ENCODE measurements at places on chromosomes 4 and X. TPM values are rescaled to one million over a fixed set of nuclear protein-coding genes. Genes with fewer than 3 reads are reported as not detected.

The RIBC1 gene
- 1.4 TPM for total RNA-seq

The MAML3 gene
- total RNA-seq = 0.52 TPM

The SORCS2 gene
- 0.79 TPM for total RNA-seq

The NEUROG2 gene
- total RNA-seq = not detected

The POLN gene
- 4.1 TPM for total RNA-seq

The SLC25A6 gene
- total RNA-seq = 152 TPM

The XPNPEP2 gene
- 4.8 TPM for total RNA-seq

The AFAP1 gene
- 20.8 TPM for total RNA-seq

Measured in bronchial smooth muscle cell (primary cell).